ENCODE measurements at places on chromosomes 4 and X.

GRCh38 chr4:173121076-173121561, 47.5 kb upstream of the GALNT7 start:
- no peak for DNase-seq

DNA sequence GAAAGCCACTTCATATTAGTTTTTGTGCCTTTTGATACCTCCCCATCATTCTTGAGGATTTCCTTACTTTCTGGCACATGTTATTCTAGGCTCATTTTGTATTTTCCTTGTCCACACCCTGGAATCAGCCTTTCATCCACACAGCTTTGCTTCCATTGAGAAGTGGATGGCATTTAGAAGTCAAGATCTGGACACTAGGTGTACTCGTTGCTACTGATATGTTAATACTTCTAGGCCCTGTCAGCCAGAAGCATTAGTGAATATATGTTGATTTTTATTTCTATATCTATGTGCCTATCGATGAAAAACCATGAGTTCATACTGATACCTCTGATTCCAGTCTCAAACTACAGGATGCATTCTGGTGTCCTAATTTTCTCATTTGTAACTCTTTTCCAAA, 73.2 kb downstream of the ARHGAP24 start:
- DNase-seq, result peak; percentile 24

- DNase-seq, result no peak
Observed at GRCh38 chr4:17511051-17511450, 839 bp downstream of the QDPR start.

- DNase-seq, result peak; percentile 10
Observed at GRCh38 chr4:74527049-74527448, 82.1 kb downstream of the AREG start.
